Stimulated activated CD4-positive, alpha-beta T cell treated with anti-CD3 and anti-CD28 coated beads, Interleukin-1b, Interleukin-23, amount 100 ng/mL, for 24 hours (primary cell): ENCODE measurements at places on chromosomes 7 and 10.

GRCh38 chr10:102009801-102010425, 46.1 kb downstream of the ARMH3 start:
- peak; percentile 1 for DNase-seq

- no peak for DNase-seq
Observed at GRCh38 chr7:139471740-139472353, 11.6 kb downstream of the KLRG2 start.

DNA sequence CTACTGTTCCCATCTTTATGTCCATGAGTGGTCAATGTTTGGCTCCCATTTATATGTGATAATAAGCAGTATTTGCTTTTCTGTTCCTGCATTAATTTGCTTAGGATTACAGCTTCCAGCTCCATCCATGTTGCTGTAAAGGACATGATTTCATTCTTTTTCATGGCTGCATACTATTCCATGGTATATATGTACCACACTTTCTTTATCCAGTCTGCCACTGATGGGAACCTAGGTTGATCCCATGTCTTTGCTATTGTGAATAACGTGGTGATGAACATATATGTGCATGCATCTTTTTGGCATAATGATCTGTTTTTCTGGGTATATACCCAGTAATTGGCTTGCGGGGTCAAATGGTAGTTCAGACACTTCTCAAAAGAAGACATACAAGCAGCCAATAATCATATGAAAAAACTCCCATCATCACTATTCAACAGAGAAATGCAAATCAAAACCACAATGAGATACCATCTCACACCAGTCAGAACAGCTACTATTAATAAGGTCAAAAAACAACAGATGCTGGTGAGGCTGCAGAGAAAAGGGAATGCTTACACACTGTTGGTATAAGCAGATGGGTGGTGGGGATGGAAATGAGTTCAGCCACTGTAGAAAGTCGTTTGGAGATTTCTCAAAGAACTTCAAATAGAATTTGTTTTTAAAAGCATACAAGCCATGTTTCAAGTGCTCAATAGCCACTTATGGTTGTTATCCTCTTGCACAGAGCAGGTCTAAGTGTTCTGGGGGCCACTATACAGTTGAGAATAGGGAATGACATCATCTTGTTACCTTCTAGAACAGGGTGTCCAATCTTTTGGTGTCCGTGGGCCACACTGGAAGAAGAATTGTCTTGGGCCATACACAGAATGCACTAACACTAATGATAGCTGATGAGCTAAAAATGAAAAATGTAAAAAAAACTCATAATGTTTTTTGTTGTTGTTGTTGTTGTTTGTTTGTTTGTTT, 23.2 kb upstream of the SDK1 start:
- DNase-seq: no peak

DNA sequence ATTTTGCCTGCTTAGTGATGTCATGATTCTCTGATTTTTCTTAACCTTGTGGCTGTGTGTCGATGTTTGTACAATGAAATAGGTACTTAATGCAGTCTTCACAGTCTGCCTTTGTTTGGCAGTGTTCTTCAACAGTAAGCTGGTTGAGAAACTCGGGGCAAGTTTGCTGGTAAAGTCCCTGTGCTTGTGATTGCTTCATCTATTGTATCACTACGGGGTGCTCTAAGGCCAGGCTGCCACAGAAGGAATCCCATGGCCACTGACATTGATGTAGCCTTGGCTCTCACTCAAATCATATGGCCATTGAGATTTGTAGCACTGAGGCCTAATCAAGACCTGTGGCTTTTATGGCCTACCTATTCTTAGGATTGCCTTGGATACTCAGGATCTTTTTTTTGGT, 33.5 kb upstream of the PRSS37 start:
- no peak for DNase-seq

DNA sequence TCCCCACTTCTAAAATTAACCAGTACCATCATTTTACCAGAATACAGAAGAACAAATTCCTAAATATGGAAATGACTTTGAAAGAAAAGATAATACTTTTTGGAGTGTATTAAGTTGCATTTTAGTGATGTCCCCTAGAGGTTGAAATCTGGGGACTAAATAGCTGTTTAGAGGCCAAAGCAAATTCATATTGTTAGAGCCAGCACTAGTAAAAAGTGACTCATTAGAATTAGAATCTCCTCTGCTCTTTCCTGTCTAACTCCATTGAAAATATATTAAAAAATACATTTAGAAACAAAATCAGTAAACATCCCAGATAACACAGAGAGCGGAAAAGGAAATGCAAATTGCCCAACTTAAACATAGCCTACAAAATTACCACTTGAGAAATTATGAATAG, 1189.6 kb upstream of the C7orf33 start:
- no peak for DNase-seq

- no peak for DNase-seq
Observed at GRCh38 chr7:100430493-100431285, 1.1 kb downstream of the MEPCE start.
